ENCODE measurements at places on chromosomes 2 and 18.

- DNase-seq = peak; percentile 59
These were observed 3.4 kb upstream of the PAX8 start for GRCh38 chr2:113281910-113282746.

- DNase-seq = no peak
These were observed 32.0 kb upstream of the MYCN start for GRCh38 chr2:15908371-15908770.

DNA sequence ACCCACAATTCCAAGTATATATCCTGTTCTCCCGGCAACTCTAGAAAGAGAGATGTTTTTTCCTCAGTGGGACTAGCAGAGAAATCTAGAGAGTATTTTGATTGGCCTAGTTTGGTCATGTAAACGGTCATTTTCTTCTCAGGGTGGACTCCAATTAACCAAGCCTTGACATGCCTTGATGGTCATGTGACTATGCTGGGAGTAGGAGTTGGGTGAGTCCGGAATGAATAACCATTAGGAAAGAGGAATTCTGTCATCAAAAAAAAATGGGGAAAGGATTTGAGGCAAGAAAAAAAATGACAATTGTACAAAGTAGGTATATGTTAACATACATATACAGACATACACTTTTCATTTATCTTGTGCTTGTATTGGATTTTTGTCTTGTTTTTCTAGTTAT lies 248.2 kb upstream of the CDH20 start:
- DNase-seq = no peak

- DNase-seq = no peak
These were observed 46.6 kb downstream of the KANSL3 start for GRCh38 chr2:96591494-96591893.

GRCh38 chr2:64396551-64396950 lies 57.4 kb upstream of the LGALSL start:
- no peak for DNase-seq

GRCh38 chr18:52636536-52636935 lies 296.5 kb downstream of the DCC start:
- DNase-seq = no peak

DNA sequence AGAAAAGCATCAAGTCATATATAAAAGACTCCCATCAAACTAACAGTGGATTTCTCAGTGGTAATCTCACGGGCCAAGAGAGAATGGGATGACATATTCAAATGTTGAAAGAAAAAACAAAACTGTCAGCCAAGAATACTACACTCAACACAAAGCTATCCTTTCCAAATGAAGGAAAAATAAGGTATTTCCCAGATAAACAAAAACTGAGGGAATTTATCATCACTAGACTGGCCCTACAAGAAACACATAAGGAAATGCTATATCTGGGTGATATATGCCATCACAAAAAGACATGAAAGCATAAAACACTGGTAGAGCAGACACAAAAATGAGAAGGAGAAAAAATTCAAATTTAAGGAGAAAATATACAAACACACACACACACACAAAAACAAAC lies 118.6 kb downstream of the ACVR1 start:
- DNase-seq = no peak

DNA sequence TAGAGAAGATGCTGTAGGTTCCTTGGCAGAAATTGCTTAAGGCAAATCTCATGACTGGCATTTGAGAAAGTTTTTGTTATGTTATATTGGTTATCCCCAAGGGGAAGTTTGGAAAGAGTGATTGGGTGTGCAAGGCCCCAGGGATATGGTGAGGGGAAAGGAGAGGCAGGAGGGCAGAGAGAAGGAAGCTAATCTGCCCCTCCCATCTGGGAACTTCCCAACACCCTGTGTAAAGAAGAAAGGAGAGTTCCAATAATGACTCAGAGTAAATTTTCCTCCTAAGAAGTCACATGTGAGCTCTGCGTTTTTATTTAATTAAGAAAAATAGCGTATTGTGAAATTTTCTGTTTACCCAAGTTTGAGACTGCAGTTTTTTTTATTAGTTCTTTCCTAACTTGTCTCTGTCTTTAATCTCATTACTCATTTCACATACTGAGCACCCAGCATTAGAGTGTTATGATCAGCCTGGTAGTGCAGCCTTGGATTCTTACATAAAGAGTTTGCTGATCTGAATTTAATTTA lies 3.1 kb upstream of the KYNU start:
- peak; percentile 50 for DNase-seq

DNA sequence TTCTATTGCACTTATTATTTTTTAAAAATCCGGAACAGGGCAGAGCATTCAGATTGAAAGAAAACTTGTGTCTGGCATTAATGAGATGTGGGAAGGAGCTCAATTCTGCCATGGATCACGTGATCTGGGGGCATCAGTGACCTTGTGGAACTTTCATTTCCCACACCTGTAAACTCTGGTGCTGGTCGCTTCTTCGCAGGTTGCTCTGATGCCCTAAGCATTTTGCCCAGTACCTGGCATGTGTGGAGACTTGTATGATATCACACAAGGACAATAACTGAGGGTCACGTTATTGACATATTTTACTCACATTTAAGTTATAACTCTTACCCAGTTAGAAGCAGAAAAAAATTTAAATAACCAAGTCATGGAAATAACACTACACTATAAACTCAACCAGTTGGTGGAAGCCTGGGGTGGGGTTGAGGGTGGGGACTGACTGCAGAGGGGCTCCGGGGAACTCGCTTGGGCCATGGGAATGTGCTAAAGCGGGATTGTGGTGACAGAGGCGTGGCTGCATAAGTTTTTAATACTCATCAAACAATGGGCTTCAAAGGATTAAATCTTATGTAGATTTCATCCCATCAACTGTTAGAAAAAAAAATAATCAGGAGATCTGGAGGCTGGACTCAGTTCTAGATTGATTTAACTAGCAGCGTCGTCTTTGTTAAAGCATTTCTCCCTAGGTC lies 36.5 kb downstream of the ST3GAL5 start:
- DNase-seq = no peak

DNA sequence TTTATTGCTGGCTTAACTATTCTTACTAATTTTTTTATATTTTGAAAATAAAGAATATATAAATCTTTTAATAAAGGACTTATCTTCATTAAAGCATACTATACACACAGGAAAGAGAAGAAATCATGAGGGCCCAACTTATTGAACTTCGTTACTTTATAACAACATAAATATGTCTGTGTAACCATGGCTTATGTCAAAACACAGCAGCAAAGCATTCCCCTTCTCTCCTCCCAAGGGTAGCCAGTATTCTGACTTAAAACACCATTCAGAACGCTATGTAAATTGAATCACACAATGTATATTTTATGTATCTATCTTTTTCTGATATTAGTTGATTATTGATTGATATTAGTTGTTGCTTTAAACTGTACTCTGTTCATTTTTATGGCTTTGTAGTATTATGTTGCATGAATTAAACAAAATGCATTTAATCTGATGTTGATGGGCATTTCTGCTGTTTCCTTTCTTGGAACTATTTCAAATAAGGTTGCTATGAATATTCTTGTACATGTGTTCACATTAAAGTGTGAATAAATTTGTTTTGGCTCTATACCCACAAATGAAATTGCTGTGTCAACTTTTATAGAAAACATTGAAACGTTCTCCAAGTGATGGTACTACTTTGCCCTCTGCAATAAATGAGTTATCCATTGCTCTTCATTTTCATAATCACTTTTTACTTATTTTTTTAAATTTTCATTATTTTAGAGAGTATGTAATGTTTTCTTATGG lies 188.7 kb downstream of the RND3 start:
- no peak for DNase-seq

- no peak for DNase-seq
These were observed 178.3 kb downstream of the TRIB2 start for GRCh38 chr2:12895017-12895416.

GRCh38 chr2:136062066-136062837 lies 55.7 kb downstream of the CXCR4 start:
- DNase-seq = no peak

- peak; percentile 5 for DNase-seq
These were observed 203.5 kb downstream of the SEPTIN10 start for GRCh38 chr2:109410039-109410815.

DNA sequence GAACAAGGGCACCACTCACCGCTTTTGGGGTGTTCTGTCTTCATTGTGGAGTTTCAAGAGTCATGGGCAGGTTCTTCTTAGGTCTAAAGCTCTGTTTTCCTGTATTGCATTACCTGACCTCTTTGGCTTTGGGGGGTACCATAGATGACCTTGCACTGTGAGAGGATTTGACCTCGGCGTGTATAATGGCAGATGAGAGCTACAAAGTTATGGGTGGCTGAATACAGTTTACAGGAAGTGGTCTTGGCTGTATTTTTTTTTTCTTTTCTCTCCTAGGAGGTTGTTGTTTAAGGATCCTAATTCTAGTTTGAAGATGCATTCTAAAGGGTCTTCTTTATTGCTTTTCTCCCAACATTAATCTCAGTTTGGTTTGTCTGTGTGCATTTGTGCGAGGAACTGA lies 11.5 kb downstream of the GAL3ST2 start:
- DNase-seq = no peak

GRCh38 chr18:77164763-77165485 lies 32.3 kb upstream of the MBP start:
- DNase-seq = peak; percentile 66

DNA sequence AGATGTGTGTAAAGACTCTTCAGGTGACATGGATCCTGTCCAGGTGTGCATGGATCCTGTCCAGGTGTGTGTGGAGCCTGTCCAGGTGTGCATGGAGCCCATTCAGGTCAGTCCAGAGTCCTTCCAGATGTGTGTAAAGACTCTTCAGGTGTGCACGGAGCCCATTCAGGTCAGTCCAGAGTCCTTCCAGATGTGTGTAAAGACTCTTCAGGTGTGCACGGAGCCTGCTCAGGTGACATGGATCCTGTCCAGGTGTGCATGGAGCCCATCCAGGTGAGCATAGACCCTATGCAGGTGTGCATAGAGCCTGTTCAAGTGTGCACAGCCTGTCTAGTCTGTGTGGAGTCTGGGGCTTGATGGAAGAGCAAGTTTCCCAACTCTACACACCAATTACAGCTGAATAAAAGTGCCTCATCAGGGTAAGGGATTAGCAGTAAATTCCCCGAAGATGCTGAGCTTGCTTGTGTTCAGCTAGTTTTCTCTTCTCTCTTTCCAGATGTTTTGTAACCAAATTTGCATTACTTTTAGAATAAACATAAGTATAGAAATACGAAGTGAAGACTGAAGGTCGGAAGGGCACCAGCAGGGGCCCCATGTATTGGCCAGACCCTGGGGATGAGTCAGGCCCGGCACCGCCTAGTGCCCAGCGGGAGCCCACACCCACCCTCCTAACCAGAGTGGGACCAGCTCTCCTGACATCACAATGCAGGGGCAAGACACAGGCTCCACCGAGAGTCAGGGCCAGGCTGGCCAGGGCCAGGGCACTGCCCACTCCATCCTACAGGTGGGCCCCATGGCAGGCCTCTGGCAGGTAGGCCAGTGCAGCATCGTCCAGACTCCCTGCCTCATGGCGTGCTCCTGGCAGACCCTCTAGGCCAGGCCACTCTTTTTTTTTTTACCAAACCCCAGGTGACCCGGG lies 38.6 kb upstream of the GPC1 start:
- no peak for DNase-seq

- DNase-seq = no peak
These were observed 31.2 kb downstream of the ITGB1BP1 start for GRCh38 chr2:9391961-9392720.
